Caki2 (cell line): ENCODE measurements at places on chromosomes 6 and 20. TPM values are rescaled to one million over a fixed set of nuclear protein-coding genes. Genes with fewer than 3 reads are reported as not detected.

DNA sequence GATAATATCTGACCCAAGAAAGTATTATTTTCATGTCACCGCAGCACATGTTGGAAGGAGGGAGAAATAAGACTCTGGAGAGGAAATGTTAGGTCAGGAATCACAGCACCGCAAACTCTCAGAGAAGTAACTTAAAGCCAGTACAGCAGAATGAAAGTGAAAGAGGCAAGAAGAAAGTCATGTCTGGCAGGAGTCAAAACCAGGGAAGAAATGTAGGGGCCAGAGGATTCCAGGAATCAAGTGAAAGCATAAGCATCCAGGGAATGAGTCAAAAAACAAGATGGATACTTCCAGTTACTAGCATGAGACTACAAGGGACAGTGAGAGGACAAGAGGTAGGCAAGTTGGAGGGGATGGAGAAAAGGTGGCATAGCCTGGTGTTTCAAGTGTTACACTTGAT, 80.4 kb downstream of the AK9 start:
- no peak for DNase-seq

- DNase-seq = no peak
Measured at GRCh38 chr6:111114087-111114443, 26.8 kb downstream of the SLC16A10 start.

DNA sequence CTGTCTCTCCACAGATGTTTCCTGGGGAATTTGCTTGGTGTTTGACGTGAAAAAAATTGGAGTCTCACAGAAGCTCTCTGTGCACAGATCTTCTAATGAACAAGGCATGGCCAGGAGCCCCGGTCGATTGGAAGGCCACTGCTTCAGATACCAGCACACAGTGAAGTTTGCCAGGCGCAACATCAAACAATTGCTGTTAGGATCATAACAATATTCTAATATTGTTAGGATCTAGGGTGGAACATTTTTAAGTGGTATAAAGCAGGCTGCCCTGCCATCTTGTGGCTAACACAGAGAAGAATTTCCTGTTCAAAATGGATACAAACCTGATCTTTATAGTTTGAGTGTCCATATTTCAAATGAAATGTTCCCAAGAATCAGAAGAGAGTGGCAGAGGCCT, 64.1 kb downstream of the C6orf118 start:
- no peak for DNase-seq

DNA sequence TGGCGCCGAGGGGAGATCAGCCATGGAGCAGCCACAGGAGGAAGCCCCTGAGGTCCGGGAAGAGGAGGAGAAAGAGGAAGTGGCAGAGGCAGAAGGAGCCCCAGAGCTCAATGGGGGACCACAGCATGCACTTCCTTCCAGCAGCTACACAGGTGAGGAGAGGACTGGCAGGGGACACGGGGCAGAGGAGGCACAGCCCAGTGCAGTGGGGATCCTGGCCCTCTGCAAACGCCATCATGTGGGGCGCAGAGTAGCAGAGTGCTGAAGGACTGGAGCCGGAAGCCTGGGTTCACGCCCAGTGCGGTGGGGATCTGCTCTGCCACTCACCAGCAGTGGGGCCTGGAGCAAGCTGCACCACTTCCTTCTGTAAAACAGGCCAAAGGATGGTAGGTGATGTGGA, 41.1 kb upstream of the FANCE start:
- no peak for DNase-seq

GRCh38 chr6:90362318-90362717, 65.7 kb upstream of the BACH2 start:
- no peak for DNase-seq

DNA sequence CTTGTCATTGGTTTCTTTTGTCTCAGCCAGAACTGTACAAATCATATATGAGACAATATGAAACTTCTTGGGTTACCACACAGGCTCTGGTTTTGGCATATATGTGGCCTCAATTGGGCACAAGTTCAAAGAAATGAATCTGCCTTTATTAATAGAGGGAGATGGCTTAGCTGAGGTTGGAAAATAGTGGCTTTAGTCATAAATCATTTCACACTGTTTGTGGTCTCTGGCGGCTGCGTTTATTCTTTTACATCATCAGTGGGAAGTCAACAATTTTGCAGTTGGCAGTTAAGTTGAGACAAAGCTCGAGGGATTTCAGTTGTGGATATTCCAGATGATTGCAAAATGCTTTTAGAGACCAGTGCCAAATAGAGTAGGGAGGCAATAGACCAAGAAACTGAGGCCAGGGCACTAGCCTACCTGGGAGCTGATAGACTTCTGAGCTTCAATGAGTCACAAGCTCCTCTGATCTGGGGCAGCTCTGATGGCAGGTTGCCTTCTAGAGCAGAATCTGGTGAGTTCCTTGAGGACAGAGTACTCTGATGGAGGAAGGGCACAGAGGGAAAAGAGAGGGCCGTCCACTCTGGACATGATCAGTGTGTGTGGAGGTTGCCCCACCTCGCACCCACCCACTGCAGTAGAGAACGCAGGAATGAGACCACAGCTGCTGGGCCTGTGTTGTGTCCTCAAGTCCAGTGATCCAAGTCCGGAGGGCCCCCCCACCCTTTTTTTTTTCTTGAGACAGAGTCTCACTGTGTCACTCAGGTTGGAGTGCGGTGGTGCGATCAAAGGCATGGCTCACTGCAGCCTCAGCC, 73.5 kb downstream of the ARMC2 start:
- no peak for DNase-seq

GRCh38 chr6:87071683-87072082, 23.2 kb downstream of the CGA start:
- DNase-seq = no peak

GRCh38 chr6:148530394-148530953, 187.8 kb downstream of the SASH1 start:
- peak; percentile 60 for DNase-seq

DNA sequence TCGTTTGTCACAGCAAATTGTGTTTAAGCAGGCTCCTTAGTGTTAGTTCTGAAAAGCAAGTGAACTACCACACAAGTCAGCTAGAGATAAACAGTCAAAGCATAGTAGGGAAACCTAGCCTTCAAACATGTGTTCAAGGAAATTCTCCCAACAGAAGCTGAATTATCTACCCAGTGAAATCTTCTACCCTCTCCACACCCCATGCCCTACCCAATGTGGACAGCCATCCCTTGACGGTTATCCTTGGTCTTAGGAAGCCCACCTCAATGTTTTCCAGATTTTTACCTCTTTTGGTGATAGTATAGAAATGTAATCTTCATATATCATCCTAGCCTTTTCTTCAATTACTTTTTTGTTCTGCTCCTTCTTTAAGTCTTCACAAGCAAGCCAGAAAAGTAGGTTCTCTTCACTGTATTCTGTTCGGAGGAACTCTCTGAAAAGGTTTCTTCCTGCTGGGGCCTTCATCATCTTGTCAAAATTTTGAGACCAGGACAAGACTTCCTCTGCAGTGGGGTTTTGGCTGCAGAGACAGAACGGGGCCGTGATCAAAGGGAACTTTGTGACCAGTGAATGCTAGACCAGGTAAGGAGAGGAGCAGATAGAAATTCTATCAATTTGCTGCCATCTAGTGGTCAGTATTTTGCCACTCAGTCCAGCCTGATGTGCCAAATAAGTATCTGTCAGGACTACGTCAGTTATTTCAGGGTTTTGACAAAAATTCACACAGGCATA, 21.6 kb upstream of the MTRF1L start:
- DNase-seq = peak; percentile 27

GRCh38 chr6:11389977-11390376, 147.6 kb upstream of the TMEM170B start:
- DNase-seq = no peak

DNA sequence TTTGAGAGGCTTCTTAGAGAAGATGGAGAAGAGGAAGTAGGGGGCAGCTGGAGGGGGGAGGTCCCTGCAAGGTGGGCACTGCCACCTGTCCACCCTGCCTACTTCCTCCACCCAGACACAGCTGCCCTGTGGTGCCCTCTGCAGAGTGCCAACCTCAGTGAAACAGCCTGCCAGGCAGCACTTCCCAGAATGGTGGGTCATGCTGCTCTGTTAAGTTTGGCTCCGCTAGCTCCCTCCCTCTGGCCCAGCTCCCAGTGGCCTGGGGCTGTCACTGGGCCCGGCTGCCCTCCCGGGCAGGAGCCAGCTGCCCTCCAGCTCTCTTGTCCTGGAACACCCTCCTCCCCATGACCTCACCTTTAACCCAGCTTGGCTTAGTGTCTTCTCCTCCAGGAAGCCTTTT, 5.1 kb upstream of the EPB41L1 start:
- no peak for DNase-seq

GRCh38 chr6:29071831-29072723, 15.0 kb downstream of the OR2B3 start:
- DNase-seq = peak; percentile 12

- DNase-seq = no peak
Measured at GRCh38 chr6:43180985-43181384, 1.0 kb upstream of the CUL9 start.

DNA sequence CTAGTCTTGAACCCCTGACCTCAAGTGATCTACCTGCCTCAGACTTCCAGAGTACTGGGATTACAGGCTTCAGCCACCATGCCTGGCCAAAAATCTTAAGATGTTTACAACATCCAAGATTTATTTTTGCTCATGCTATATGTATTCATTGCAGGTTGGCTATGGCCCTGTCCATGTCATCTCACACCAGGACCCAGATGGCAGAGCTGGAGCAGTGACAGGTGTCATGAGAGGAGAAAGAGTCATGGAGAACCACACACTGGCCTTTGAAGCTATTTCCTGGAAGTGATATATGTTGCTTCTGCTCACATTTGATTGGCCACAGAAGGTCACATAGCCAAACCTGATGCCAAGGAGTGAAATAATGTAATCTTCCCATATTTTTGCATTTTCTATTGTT, 13.8 kb upstream of the DDR1 start:
- DNase-seq = no peak

DNA sequence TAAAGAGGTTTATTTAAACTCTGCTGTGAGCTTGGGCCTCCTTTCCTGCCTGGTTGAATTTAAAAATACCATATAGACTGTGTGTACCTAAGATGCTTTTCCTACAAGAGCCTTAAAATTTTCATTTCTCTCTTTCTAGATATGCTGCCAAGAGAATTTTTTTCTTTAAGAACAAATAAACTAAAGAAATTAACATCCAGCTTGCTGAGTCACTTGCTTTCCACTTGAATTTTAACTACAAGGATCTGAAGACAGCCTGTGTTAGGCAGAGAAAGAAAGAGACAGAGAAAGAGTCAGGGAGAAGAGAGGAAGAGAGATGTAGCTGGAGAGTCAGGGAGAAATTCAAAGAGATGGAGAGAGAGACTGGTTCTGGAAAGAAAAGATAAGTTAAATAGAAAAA, 18.3 kb upstream of the SNAP25 start:
- DNase-seq = no peak

DNA sequence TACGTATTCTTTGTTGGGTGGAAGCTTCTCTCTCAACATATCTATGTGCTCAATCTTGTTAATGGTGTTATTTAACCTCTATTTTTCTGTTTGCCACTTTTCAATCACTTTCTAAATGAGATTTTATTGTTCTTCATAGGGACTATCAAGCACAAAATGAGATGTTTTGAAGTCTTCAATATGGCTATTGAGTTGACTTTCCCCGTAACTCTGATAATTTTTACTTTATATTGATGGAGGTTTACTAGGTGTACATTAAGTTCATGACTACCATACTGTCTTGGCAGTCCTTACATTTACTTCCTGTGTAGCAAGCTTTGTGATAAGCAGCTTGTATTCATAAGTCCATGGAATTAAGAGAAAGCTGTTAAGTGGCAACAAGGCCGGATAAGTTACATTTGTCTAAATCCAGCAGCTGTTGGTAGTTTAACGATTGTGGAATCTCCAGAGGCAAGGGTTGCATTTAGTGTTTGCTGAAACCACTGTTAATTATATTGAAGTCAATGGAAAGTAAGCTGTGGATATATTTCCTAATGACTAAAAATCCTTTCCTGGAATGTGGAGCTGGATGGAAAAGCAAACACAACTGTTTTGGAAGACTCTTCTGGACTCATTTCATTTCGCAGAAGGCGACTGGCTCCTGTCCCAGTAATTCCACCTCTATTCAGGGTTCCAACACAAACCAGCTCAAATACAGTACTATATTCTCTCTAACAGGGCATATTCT, 57.3 kb upstream of the SMIM29 start:
- DNase-seq = no peak

- DNase-seq = no peak
Measured at GRCh38 chr6:93317592-93317991, 101.8 kb downstream of the EPHA7 start.

DNA sequence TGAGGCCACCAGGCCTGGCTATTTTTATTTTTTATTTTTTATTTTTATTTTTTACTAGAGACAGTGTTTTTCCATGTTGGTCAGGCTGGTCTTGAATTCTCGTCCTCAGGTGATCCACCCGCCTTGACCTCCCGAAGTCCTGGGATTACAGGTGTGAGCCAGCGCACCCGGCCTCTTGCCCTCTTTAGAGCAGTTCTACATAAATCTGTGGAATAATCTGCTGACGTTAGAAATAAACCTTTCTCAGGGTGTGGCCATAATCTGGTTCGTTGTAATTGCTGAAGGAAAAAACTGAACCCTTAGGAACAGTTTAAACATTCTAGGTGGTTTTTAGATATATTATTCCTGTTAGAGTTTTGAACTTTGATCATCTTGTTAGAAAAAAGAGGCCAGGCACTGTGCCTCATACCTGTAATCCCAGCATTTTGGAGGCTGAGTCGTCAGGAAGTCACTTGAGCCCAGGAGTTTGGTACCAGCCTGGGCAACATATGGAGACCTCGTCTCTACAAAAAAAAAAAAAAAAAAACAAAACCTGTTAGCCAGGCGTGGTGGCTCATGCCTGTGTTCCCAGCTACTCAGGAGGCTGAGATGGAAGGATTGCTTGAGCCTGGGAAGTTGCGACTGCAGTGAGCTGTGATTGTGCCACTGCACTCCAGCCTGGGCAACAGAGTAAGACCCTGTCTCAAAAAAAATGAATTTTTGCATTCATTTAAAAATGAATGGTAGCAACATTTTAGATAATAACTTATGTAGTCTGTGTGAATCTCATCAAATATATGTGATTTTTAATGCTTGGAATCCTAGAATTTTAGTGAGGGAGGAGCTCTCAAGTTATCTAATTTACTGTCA, 24.2 kb downstream of the ASXL1 start:
- DNase-seq = no peak

DNA sequence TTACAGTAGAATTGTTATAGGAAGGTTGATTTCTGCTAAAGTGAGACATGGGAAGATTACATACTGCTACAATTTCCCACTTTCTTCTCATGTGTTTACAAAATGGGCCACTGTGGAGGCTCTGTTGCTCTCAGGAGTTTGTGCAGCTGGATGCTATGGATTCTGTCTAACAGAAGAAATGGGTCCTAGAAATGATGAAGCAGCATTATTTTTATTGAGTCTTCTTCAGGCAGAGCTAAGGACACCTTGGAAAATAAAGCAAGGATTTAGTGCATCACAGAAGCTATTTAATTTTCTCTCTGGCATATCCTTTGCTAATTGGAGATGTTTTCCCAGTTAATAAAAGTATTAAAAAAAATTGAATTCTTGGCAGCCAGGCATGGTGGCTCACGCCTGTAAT, 29.2 kb downstream of the CCDC170 start:
- DNase-seq = no peak

GRIK2 gene
- 0.03 TPM in 1 of 2 replicates, not detected in the other for total RNA-seq

DLK2 gene
- 0.07 TPM in 1 of 2 replicates, not detected in the other for total RNA-seq

CALHM5 gene
- 3.0 and 3.2 TPM in 2 replicates for total RNA-seq

ENPP3 gene
- total RNA-seq = 0.17 and 0.29 TPM in 2 replicates

MTHFD1L gene
- total RNA-seq = 48.6 and 63.2 TPM in 2 replicates

KCNS1 gene
- total RNA-seq = not detected in 2 replicates

IP6K3 gene
- total RNA-seq = 0.07 and 0.12 TPM in 2 replicates

NSFL1C gene
- total RNA-seq = 118 and 119 TPM in 2 replicates

SEMG1 gene
- total RNA-seq = not detected in 2 replicates

PLN gene
- not detected in 2 replicates for total RNA-seq
